ENCODE measurements at places on chromosomes 3 and 15. TPM values are rescaled to one million over a fixed set of nuclear protein-coding genes. Genes with fewer than 3 reads are reported as not detected.

FAIM gene
- 5.7 TPM for total RNA-seq

GOLGA6A gene
- not detected for total RNA-seq

GRK7 gene
- not detected for total RNA-seq

AAGAB gene
- 34.1 TPM for total RNA-seq

SEMA3F gene
- total RNA-seq: 15.2 TPM

DNA sequence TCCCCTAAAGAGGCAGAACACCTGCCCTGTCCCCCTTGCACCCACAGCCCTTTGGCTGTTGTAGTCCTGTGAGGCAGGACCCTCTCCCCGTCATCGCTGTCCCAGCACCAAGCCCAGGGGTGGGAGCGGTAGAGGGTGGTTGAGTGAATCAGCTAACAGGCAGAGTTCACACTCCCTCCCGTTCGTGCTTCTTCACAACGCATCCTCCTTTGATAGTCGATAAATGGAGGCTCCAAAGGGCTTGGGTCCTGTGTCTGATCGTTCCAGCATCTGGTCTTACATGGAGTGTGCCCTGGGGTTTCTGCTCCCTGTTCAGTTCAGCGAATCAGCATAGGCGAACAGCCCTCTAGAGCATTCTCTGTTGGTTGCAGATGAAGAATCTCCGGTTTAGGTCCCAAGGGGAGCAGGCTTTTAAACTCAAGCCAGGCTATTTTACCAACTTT lies 820 bp upstream of the HMCES start:
- no peak for DNase-seq

DNA sequence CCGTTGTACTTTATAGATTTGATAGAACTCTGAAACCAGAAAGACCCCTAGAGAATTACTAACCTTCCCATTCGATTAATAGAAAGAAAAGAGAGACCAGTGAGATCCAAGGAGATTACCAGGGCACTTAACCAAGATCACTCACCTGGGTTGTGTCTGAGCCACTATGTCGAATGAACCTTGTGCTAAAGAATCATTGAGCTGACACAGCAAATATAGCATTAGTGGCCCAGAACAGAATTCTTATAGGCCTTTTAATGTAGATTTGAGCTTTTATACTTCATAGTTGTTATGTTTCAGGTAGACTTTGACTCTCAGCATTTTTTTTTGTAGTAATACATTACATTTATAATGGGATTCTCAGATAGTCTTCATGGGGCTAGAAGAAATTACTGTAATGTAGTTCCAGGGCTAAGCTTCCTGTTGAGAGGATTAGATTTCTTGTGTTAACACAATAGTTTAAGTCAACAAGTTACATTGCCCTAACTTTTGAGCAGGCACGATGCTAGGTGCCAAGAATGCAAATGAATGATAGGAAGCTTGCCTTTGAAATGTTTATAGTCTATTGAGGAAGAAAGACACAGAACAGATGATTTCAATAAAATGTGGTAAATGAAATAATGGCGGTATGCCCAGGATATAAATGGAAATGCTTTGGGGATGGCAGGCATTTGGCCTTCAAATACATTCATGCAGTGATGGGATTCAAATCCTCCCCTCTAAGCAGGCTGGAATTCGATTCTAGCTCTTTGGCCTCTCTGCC lies 24.4 kb upstream of the ABHD10 start:
- no peak for DNase-seq

- DNase-seq: no peak
Observed at GRCh38 chr3:130084436-130084980, 2.9 kb downstream of the ALG1L2 start.

DNA sequence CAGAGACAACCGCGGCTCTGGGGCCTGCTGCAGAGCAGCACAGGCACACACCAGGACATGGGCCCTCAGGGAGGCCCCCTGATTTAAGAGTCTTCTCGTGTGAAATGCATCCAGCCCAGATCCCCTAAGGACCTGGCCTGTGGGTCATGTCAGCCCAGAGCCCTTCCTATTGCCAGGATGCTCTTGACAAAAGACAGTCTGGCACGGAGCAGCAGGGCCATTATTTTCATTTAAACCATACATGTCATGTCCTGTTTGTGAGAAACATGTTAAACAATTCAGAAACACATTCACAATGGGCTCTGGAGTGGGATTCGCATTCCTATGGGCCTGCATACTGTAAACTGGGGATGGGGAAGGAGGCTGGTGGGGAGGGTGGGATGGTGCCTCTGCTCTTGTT lies 367.4 kb upstream of the WNT5A start:
- no peak for DNase-seq

- no peak for DNase-seq
Observed at GRCh38 chr3:112646623-112647022, 5.7 kb upstream of the CCDC80 start.

DNA sequence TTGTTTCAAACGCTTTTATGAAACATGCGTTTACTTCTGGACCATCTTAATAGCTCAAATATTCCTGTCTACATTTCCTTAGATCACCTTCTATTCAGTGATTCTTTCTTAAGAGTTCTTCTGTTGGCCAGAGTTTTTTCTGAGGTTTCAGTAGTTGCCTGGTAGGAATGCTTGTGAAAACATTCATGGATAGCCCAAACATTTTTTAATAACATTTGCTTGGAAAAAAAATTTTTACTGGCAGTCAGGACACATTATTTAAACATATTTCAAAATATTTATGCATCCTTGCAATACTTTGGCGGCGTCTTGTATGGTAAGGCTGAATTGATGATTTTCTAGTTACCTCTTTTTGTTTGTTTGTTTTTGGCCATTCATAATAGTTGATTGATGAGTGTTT lies 47.4 kb upstream of the ZBTB20 start:
- no peak for DNase-seq

DNA sequence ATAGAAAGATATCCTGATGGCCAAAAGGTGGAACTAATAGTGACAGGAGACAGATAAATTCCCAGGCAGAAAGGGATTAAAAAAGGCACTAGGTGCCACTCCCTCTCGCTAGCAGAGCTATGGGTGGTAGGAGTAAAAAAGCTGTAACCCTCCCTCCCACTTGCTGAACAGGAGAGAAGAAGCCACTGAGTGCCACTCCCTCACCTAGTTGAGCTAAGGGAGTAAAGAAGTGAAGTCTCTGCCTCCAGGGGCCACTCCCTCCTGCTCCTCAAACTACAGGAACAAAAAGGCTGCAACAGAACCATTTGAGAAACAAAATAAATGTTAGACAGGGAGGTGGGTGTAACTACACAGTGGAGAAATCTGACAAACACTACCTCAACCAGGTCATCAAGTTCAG lies 276.2 kb upstream of the EPHA6 start:
- no peak for DNase-seq

DNA sequence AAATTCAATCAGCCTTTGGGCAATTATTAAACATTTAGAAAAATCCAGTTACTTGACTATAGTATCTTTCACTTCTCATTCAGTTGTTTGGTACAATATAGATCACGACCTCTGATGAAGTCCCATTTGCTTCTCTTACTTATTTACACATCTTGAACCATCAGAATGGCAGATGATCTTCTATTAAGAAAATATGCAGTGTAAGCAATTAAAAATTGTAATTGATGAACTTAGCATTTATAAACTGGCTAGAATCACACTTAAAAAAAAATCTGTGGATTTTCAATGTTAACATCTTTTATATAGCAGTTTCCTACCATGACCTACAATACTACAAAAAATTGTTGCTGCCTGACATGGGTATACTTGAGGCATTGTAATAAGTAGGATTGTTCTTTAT lies 395.5 kb upstream of the CNTN4 start:
- DNase-seq: no peak

GRCh38 chr15:42385980-42386700 lies 26.8 kb downstream of the CAPN3 start:
- no peak for DNase-seq

DNA sequence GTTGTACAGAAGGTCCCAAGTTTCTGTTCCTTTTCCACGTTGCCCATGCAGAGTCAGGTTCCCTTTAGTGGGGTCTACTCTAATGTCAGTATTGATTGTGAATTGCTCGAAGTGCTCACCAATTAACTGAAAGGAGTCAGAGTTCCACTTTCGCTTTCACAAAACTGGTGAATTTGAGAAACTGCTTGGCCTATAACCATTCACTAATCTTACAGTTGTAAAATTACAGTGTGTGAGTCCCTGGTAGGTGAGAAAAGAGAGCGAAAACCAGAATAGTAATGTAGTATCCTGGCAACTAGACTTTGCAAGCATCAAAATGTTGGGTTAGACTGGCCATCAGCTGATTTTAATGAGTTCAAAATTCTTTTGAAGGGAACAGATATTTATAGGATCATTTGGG lies 237.5 kb upstream of the CHRM5 start:
- DNase-seq: no peak

DNA sequence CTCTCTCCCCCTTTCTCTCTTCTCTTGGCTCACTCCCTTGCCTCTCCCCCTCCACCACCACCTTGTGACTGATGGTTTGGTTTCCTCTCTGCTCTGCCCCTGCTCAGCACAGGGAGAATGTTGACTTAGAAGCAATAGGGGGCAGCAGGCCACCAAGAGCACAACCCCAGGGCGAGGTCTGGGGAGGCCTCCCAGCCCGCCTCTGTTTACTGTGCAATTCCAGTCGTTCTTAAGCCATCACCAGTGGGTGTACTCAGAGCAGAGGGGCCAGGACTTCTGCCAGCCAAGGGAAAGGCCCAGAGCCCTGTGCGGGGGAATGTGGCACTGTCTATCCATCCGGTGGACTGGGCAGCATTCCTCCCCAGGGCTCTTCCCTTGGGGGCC lies 5.7 kb upstream of the APEH start:
- DNase-seq: peak; percentile 11

GRCh38 chr15:35626571-35627318 lies 80.8 kb upstream of the DPH6 start:
- DNase-seq: no peak

GRCh38 chr3:43618142-43618541 lies 3.7 kb downstream of the ANO10 start:
- DNase-seq: no peak
